ENCODE measurements at places on chromosomes 3 and 15.

GRCh38 chr15:74889390-74889882, 406 bp upstream of the MPI start:
- H3K4me3 ChIP-seq = peak overlapping the region; percentile 96
- peak; percentile 50 for DNase-seq
- no peaks in the 10 kb centered on the region for H3K36me3 ChIP-seq
- no peaks in the 10 kb centered on the region for H3K27me3 ChIP-seq
- peak overlapping the region; percentile 31 for H3K27ac ChIP-seq

GRCh38 chr3:169841171-169841570, 28.5 kb upstream of the LRRC34 start:
- H3K4me1 ChIP-seq = no peaks in the 10 kb centered on the region
- no peaks in the 10 kb centered on the region for H3K36me3 ChIP-seq

DNA sequence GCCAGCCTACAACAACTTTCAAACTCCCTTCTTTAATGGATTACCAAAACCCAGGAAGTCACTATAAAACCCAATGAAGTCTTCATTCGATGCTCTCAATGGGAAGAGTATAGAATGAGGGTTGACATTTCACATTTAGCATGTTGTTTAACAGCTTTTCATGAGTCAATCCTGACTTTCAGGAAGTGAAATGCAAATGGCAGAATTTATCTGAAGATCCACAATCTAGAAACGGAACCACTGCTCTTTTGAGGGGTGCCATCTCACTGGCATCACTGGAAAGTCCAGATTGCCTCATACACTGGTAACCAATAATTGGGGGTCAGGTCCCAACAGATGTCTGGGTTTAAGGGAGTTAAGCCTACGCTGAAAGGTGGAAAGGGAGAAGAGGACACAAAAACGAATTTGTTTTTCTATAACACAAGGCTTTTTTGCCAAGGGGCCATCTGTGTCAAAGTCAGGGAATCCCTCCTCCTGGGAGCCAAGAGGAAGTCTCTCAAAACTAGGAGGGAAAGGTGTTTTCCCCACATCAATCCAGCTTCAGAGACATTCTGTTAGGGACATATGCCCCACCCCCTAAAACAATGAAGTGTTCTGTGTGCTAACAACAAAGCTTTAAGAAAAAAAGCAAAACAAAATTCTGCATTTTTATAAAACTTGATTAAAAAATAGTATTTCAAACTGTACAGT, 12.0 kb upstream of the ATP1B3 start:
- no peak overlapping the region for H3K27ac ChIP-seq
- H3K4me3 ChIP-seq = no peak overlapping the region
- H3K4me1 ChIP-seq = no peaks in the 10 kb centered on the region
- H3K27me3 ChIP-seq = no peaks in the 10 kb centered on the region
- no peaks in the 10 kb centered on the region for H3K36me3 ChIP-seq
- DNase-seq = no peak

DNA sequence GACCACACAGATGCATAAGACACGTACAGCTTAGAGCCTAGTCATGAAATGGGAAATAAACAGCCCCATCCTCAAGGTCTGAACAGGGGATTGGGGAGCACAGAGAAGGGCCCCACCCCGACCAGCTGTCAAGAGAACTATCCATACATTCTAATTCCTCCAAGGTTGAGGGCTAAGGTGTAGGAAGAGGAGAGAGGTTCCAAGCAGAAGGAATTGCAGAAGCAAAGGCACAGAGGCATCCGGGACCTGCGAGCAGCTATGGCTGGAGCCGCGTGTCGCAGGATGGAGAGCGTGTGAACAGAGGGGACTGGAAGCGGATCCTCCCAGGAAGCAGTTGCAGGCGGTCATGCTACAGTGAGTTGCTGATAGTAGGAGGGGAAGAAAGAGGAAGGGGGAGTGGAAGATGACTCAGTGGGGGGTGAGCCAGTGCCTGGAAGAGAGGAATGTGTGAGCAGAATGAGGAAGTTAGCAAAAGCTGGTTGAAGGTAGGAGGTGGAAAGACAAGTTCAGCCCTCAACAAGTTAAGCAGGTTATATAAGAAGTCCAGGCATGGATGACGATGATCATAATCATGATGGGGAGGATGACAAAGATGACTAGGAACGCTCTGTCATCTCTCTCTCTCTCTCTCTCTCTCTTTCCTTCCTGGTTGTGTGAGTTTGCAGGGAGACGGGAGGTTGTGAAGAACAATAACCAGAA, 89.7 kb downstream of the LIPC start:
- H3K4me1 ChIP-seq = peaks cover 4% of the 10 kb centered on the region
- H3K27ac ChIP-seq = no peak overlapping the region
- no peak overlapping the region for H3K4me3 ChIP-seq
- no peaks in the 10 kb centered on the region for H3K36me3 ChIP-seq

GRCh38 chr3:43762451-43762850, 71.7 kb downstream of the ABHD5 start:
- H3K27me3 ChIP-seq = no peaks in the 10 kb centered on the region
- no peaks in the 10 kb centered on the region for H3K36me3 ChIP-seq
- DNase-seq = no peak

GRCh38 chr3:140062461-140062860, 127.5 kb downstream of the CLSTN2 start:
- DNase-seq = no peak
- H3K27ac ChIP-seq = no peak overlapping the region
- H3K27me3 ChIP-seq = no peaks in the 10 kb centered on the region
- no peak overlapping the region for H3K4me3 ChIP-seq

GRCh38 chr3:36317915-36318314, 62.4 kb upstream of the STAC start:
- no peak for DNase-seq
- no peak overlapping the region for H3K27ac ChIP-seq
- H3K36me3 ChIP-seq = no peaks in the 10 kb centered on the region
- no peak overlapping the region for H3K4me3 ChIP-seq
- H3K27me3 ChIP-seq = no peaks in the 10 kb centered on the region

- no peaks in the 10 kb centered on the region for H3K36me3 ChIP-seq
- no peak for DNase-seq
- no peaks in the 10 kb centered on the region for H3K4me1 ChIP-seq
- no peak overlapping the region for H3K27ac ChIP-seq
- no peaks in the 10 kb centered on the region for H3K27me3 ChIP-seq
Measured at GRCh38 chr3:189567322-189567721, 63.9 kb upstream of the TP63 start.

GRCh38 chr3:70067860-70068521, 68.5 kb downstream of the SAMMSON start:
- H3K4me1 ChIP-seq = no peaks in the 10 kb centered on the region
- H3K36me3 ChIP-seq = no peaks in the 10 kb centered on the region
- H3K27ac ChIP-seq = no peak overlapping the region
- no peak for DNase-seq
- no peaks in the 10 kb centered on the region for H3K27me3 ChIP-seq

- no peak overlapping the region for H3K27ac ChIP-seq
- H3K27me3 ChIP-seq = no peaks in the 10 kb centered on the region
- DNase-seq = no peak
Measured at GRCh38 chr3:18866899-18867298, 281.4 kb upstream of the KCNH8 start.

- DNase-seq = no peak
- no peaks in the 10 kb centered on the region for H3K36me3 ChIP-seq
- no peaks in the 10 kb centered on the region for H3K27me3 ChIP-seq
- no peak overlapping the region for H3K27ac ChIP-seq
Measured at GRCh38 chr3:138646513-138646912, 37.9 kb downstream of the FAIM start.
